ENCODE measurements at places on chromosomes 13 and 19.

GRCh38 chr19:7250057-7250596 lies 44.1 kb downstream of the INSR start:
- no peak for DNase-seq

GRCh38 chr13:41006978-41007743 lies 12.0 kb downstream of the ELF1 start:
- DNase-seq, result no peak

GRCh38 chr19:55467236-55468053 lies 2.9 kb upstream of the C19orf85 start:
- no peak for DNase-seq

DNA sequence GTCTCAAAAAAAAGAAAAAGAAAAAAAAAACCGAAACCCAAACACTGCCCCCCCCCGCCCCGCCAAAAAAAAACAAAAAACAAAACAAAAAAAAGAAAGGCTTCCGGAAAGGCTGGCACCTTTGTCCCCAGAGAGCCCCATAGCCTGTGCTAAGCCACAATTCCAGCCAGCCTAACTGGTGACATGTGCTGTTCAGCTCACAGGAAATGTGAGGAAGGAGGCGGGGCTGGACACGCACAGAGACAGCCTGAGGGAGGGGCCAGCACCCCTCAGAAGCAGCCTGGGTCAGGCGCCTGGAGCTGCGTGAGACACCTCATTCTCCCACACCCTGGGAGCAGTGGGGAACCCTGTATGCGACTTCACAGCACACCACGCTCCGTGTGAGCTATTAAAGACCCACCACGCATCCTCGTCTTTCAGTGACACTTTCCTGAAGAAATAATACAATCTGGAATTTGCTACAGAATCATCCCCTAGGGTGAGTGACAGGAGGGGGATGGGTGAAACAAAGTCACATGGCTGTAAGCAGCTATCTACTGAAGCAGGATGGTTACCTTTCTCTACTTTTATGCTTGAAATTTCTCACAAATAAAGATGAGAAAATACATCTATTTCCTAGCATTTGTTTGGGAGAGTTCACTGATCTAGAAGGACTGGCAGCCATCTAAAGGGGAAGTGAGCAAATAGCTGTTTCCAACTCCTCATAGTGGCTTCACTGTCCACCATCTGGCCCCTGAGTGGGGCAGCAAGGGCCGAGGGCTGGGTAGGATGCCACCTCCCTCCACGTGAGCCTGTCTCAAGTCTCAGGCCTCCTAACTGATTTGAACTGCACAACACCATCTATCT lies 12.3 kb upstream of the SLC35E1 start:
- no peak for DNase-seq

GRCh38 chr13:30030141-30030750 lies 179.8 kb upstream of the UBL3 start:
- no peak for DNase-seq

DNA sequence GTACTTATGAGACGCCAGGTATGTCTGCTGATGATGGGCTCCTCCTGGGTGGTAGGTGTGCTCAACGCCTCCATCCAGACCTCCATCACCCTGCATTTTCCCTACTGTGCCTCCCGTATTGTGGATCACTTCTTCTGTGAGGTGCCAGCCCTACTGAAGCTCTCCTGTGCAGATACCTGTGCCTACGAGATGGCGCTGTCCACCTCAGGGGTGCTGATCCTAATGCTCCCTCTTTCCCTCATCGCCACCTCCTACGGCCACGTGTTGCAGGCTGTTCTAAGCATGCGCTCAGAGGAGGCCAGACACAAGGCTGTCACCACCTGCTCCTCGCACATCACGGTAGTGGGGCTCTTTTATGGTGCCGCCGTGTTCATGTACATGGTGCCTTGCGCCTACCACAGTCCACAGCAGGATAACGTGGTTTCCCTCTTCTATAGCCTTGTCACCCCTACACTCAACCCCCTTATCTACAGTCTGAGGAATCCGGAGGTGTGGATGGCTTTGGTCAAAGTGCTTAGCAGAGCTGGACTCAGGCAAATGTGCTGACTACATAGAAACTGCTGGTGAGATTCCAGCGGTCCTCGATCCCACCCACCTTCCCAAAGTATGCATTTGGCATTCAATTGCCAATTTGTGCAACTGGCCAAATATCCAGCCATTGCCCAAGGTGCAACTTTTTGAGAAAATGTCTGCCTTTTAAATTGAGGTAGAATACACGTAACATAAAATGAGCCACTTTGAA lies 10.2 kb downstream of the OR2Z1 start:
- no peak for DNase-seq

DNA sequence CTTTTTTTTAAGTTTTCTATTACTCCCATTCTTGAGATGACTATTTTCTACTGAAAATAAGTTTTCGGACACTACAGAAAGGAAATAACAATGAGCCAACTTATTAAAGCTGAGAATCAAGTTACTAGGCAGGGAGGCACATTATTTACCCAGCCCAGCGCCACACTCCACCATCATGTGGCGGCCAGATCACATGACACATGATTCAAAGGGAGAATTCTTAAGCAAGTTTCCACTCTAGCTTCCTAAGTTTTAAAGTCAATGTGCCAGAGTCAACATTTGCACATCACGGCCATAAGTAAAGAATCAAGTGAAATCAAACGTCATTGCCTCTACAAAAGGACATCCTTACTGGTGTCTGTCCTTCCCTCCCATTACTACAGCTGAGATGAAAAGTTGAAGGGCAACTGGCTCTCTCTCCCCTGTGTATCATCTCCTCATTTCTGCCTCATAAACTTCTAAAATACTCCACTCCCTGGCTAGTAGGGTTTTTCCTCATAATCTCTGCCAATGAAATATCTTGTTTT lies 81.7 kb downstream of the KLF12 start:
- no peak for DNase-seq

GRCh38 chr19:13968999-13969398 lies 16.7 kb downstream of the DCAF15 start:
- DNase-seq, result no peak

GRCh38 chr19:7450243-7451223 lies 38.3 kb downstream of the PEX11G start:
- no peak for DNase-seq

DNA sequence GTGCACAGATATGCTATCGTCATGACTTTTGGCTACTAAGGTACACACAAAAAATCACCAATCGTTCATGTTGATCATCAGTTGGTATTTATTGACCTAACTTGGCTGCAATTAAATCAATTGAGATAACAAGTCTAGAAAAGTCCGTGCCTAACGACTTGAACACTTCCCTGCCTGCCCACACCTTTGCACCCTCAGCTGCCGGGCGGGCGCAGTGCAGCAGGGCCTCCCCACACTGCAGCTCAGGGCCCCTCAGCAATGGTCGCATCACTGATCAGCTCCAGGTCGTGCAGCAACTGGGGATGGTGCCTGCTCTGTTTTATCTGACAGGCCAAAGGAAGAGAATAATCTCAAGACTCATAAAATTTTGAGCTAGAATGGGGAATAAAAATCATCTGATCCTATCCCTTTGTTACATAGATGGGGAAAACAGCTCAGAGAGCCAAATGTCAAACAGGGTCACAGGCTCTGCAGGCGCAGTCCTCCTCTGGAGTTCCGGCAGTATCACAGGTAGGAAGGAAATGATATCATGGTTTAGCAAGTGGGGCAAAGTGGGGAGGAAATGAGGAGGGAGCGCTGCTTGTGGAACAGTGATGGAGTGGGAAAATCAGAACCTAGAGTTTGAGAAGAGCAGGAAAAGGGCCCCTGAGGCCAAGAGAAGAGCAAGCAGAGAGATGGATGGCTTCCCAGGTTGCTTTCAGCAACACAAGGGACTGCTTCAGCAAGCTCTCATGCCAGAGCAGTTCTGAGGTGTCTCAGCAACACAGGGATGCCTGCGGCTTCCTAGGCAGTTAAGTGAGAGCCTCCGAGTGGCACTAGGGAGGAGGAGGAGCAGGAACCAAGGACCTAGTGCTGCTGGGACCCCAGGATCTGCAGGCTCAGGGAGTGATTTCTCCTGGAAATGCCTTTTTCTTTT lies 57.5 kb downstream of the SLC7A1 start:
- DNase-seq, result no peak

DNA sequence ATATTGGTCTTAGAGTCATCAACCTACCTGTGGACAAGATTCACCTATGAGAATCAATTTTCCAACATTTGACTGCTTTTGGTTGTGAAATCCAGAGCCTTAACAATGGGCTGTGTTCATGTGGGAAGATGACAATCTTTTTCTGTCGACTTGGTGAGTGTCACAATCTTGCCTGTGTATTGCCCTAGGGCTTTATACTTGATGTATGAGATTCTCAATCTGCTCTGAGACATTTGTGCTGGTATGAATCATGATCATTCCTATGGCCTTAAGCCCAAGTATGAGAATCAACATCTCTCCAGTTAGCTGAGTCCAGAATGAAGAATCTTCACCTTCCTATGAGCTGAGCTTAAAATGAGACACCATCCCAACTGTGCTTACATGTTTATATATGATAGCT lies 68.7 kb downstream of the ZNF726 start:
- no peak for DNase-seq

- no peak for DNase-seq
Observed at GRCh38 chr19:49937750-49938381, 8.6 kb upstream of the NUP62 start.

- no peak for DNase-seq
Observed at GRCh38 chr13:30415430-30416030, 6.8 kb upstream of the UBE2L5 start.

DNA sequence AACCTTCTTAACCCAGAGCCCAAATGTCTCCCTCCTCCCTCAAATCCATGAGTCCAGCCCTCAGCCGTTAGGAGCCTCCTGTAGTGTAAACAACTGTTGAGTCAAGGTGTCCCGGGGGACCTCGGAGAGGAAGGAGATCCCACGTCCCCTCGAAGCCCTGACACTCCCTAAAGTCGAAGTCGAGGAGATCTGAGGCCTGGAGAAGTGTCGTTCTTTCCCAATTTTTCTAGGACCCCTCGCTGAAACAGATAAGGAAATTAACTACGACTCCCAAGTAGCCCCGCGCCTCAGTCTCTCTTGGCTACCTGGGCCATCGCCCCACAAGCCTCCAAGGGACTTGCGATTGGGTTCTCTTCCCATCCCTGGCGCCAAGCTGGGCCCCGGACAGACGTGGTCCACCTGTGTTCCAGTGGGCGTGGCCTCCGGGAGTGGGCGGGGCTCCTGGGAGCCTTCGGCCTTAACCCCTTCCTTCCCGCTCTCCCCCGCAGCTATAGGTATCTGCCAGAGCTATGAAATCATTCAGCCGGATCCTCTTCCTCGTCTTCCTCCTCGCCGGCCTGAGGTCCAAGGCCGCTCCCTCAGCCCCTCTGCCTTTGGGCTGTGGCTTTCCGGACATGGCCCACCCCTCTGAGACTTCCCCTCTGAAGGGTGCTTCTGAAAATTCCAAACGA lies 869 bp downstream of the GFY start:
- DNase-seq, result no peak

DNA sequence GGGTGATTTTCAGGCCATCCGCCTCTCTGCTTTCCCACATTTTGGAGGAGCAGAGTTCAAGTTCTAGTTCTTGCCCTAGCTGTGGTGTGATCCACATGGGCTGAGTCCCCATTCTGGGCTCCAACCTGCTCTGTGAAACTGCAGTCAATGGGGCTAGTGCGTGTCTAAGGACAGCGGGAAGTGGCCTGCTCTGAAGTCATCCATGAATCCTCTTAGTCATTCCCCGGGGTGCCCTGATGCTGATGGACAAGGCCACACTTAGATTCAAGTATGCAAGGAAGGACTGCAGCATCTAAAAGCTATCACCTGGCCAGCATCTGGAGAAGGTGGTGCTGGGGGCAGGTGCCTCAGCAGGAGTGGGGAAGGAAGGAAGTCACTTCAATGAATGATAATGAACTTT lies 94.6 kb downstream of the TSHZ3 start:
- DNase-seq, result no peak

- DNase-seq, result no peak
Observed at GRCh38 chr19:48441360-48442050, 4.3 kb upstream of the GRWD1 start.

DNA sequence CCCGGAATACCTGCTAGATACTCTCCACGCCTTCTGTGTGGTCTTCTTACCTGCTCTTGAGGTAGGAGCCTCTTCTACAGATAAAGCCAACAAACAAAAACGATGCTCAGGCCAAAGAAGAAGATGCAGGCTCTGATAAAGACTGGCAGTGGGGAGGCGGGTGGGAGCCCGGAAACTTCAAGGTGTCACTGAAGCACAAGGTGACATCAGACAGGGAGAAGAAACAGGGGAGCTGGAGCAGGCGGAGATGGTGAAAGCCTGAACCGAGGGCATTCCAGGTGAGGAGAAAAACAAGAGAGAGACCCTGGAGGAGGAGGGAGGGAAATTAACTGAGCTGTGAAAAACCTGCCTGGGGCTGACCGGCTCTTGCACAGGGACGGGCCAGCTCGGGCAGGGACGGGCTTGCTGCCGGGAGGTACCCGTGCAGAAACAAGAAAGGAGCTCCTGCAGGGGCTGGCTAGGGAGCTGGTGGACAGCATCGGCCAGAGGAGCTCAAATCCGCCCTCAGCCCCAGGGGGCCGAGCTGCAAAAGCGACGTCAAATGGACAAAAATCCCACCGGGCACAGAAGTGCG lies 19.0 kb downstream of the GNG7 start:
- no peak for DNase-seq

GRCh38 chr19:38894968-38895367 lies 4.5 kb downstream of the SIRT2 start:
- DNase-seq, result no peak

DNA sequence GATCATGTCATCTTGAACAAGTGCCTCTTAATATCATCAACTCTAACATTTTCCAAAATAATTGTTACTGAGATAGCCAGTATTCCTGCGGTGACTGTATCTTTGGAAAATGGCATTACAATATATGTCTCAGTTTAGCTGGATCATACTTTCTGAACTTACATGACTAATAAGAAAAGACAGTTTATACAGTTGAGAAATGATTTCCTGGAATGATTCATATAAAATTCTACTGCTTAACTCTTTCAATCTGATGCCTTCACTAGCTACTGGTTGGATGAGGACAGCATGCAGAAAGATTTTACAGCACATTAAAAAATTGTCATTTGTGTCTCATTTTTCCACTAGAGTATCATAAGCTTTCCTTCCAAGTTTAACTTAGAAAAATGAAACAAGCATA lies 302.1 kb downstream of the PCDH17 start:
- no peak for DNase-seq

GRCh38 chr19:4866595-4867424 lies 657 bp downstream of the PLIN3 start:
- no peak for DNase-seq

GRCh38 chr13:65307056-65307455 lies 1923.1 kb downstream of the PCDH9 start:
- DNase-seq, result no peak

DNA sequence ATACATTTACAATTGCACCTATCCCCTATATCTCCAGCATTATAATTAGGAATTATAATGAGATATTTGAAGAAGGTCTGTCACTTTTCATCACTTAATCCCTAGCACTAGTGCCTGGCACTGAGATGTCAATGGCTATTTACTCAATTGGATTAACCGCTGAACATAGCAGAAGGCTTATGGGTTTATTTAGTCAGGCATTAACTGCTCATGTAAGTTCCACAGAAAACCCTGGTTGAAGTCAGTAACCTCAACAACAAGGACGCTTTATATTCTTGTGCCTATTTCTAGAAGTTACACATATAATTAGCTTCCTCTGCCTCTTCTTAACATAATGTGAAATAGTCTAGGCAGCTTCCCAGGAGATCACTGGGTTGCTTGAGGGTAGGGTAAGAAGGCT lies 107.5 kb upstream of the POSTN start:
- DNase-seq, result no peak

Measured in cerebellar nuclear complex (tissue), 1 donor.